ENCODE measurements at places on chromosomes 5 and 9.

DNA sequence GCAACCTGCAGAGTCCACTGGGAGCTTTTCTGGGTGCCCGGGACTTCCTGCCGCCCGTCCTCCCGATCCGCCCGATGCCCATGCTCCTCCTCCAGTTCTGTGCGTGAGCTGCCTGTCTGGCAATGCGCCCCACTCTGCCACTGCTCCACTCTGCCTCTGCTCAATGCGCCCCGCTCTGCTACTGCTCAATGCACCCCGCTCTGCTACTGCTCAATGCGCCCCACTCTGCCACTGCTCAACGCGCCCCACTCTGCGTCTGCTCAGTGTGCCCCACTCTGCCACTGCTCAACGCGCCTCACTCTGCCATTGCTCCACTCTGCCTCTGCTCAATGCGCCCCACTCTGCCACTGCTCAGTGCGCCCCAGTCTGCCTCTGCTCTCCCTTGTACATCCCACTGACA, 436.0 kb downstream of the NR2F1-AS1 start:
- no peak for DNase-seq

DNA sequence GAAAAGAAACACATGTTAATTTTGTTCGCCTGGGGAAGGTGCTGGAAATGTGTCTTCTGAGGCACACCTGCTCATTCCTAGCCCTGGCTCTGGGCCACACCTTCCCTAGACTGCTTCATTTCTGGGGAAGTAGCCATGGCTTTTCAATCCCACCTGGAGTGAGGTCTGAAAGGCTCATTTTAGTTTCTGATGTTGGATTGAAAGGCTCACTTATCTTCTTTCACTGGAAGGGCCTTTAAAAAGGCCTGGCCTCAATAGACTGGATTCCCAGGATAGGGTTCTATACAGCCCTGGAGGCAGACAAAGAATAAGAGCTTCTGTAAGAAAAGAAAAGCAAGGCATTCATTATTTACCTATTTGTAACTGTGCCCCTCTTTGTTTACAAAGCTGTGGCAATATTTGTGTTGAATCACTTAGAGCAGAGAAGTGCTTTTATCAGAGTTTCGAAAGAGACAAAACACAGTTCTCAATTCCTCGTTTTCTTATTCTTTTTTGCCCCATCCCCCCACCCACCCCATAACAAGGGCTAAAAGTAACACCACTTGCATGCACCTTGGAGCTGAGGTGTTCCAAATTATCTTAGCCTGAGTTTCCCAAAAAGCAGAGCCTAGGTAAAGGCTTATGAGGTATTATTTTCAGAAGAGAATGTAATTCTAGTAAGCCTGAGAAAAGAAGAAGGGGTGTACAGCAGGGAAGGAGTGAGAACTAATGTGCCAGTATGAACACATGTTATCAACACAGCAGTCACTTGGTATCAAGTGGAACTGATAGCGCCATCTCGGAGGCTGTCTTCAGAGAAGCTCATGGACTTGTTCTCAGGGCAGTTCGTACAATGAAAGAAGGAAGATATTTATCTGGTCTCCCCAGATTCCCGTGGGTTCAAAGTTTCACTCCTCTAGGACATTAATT, 413.1 kb downstream of the KCTD16 start:
- no peak for DNase-seq

DNA sequence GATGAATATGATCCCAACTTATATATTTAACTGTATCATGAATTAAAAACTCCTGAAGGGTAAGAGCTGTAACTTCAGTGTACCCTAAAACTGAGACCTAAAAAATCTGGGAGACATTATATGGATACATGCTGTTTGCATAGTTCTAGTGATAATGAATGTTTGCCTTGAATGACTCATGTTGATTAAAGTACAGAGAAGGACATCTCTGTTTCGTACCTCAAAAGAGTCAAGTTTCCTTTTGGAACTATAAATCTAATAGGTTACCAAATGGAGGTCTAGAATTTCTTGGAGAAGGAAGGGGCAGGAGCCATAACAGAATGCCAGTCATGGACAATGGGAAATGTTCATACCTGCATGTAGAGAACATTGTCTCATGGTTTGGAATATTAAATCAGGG, 168.1 kb downstream of the SNCAIP start:
- DNase-seq, result no peak

DNA sequence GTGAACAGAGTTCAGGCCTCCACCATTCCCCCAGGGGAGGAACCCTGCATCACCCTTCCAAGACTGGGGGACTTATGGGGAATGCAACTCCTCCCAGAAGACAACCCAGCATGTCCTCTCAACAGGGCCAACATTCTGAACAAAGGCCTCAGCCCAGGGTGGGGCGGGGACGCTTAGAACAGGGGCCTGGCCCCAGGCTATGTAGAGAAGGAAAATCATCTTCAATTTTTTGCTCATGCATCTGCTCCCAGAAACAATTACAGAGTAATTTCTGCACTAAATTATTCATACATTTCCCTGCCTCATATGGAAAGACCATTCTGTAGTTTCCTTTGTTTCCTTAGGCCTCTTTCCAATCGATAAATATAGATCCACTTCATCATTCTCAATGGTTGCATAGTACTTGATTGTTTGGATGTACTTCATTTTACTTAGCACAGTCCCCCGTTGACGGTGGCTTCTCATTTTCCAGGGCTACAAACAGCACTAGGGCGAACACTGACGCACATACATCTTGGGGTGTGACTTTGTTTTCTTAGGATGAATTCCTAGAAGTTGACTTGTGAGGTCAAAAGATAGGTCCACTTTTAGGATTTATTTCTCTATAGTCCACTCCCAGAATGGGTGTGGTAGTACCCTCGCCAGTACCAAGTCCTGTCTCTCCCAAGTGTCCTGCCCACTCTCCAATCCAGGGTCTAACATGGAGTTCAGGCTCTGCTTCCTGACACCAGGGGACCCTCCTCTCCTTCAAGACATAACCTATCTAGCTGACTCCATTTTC, 27.2 kb upstream of the SMU1 start:
- no peak for DNase-seq

DNA sequence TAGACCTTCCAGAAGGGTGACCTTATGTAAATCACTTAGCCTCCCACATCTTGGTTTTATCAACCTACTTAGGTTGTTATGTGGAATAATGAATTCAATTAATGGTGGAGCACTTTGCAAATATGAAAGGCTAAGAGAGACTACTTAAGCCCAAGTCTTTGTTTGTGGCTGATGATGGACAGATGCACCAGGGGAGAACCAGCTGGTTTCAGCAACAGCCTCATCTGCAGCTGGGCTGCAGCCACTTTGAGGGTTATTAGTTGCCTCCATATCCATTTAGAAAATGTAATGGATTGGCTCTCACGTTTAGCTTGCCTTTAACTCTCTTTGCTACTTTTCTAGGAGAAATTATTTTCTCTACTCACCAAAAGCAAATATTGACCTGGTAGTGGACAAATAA, 146.6 kb downstream of the ESM1 start:
- no peak for DNase-seq

GRCh38 chr9:115930472-115930871, 223.1 kb upstream of the PAPPA start:
- DNase-seq, result no peak

GRCh38 chr5:7908317-7908716, 39.4 kb downstream of the MTRR start:
- DNase-seq, result no peak

- no peak for DNase-seq
Observed at GRCh38 chr9:110672873-110673510, 4.4 kb downstream of the MUSK start.

GRCh38 chr9:99003308-99003707, 59.6 kb downstream of the COL15A1 start:
- DNase-seq, result no peak

DNA sequence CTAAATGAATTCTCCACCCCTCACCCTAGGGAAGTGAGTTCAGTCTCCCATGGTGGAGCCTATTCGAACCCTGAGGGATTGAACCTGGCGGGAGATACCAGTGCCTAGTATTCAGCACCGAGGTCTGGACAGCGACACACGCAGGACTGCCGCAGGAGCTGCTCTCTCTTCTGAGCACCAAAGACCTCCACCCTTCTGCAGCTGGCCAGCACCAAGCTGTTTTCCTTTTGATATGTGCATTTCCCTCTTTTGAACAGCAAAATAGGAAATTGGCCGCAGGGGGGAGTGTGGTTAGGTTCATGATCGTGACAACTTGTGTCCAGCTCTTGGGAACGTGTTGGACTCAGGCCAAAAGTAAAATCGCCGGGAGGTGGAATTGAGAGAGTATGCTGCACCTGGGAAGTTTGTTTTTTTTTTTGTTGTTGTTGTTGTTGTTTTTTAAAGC, 1.2 kb upstream of the PCSK1 start:
- DNase-seq, result no peak

- no peak for DNase-seq
Observed at GRCh38 chr9:106449336-106449927, 413.5 kb upstream of the ZNF462 start.

GRCh38 chr5:56669534-56670483, 145.5 kb upstream of the MAP3K1 start:
- no peak for DNase-seq

DNA sequence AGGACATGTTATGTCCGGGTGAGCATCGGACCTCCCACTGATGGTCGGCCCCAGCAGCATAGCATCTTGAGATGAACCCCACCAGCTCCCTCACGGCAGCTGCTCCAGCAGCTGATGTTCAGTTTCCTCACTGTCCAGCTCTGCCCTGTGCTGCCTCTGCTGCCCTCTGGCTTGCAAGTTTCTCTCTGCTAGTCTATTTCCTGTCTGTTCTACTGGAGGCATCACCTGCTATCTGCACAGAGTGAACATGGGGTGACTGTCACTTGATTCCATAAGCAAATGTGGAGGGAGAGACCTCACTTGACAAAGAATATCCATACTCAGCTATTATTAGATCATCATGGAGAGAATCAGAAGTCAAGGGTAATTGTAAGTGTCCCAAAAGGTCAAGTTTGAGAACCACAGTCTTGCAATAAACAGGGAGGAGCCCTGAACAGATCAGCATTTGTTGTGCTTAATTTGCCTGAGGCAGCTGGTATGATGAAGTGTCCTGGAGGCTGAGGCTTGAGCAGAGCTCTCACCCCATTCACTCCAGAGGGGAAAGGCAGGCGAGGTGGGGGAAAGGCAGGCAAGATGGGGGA, 702.8 kb downstream of the SEMA5A start:
- DNase-seq, result no peak

GRCh38 chr5:159257007-159257406, 6.1 kb upstream of the UBLCP1 start:
- no peak for DNase-seq

DNA sequence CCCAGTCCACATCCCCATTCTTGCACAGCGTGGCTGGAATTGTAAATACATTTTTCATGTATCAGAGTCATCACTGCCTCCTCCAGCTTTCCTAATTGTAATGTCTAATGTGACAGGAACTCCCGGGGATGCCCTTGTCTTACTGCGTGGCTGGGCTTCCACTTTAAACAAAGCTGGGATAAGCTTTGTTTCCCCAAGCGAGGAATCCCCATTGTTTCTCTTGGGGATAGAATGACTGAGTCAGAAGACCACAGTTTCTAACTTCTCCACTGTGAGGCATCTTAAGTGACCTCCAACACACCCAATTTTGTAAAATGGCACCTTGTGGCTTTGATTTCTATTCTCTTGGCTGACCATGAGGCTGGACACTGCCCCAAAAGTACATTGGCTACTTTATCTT, 22.4 kb downstream of the ARPC5L start:
- no peak for DNase-seq

DNA sequence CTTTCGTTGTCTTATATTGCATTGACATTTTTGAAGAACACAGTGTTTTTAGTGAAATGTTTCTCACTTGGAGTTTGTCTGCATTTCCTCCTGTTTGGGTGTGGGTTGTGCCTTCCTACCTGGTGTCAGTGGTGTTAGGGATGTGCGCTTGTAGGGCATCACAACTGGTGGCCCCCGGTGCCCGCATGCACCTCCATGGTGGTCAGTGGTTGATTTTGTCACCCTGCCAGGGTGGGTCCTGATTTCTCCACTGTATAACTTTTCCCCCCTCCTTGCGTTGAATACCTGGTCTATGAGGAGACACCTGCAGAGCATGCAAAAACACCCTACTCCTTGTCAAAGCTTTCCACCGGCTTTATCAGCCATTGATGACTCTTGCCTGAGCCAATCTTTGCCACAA, 132.9 kb downstream of the BARX1 start:
- DNase-seq, result no peak

DNA sequence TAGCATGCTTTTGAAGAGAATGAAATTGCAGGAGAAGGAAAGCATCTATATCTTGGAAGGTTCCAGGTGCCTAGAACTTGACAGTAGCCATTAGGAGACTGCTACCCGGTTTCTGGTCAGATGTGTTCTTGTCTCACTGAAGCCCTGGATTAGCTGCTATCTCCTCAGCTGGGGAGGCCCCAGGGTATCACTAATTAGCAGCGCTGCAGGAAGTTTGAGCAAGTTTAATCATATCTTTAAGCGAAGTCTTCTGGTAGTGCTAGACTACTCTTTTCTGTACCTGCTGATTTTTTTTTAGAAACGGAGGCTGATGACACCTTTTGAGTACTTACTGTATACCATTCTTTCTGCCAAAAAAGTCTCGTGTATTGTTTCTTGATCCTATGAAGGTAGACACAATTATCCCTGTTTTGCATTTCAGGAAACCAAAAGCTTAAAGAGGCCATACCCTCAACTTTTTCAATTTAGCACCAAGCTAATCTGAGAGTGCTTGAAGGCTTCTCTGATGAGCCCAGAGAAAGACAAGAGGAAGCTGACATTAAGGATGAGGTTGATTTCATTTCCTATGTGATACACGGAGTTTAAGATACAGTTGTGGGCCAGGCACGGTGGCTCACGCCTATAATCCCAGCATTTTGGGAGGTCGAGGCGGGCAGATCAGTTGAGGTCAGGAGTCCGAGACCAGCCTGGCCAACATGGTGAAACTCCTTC, 201.3 kb downstream of the ARHGAP26 start:
- no peak for DNase-seq

- no peak for DNase-seq
Observed at GRCh38 chr9:37002036-37002412, 32.0 kb downstream of the PAX5 start.

GRCh38 chr5:176152930-176153311, 85.3 kb upstream of the SIMC1 start:
- no peak for DNase-seq

DNA sequence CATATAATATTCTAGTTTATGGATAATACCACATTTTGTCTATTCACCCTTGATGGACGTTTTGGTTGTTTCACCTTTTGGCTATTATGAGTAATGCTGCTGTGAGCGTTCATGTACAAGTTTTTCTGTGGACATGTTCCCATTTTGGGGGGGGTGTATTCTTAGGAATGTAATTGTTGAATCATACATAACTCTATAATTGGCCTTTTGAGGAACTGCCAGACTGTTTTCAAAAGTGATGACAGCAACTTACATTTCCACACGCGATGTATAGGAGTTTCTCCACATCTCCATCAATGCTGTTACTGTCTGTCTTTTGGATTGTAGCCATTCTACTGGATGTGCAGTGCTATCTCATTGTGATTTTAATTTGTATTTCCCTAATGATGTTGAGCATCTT, 69.8 kb downstream of the SLC46A2 start:
- DNase-seq, result no peak

GRCh38 chr5:106985174-106985573, 685.6 kb downstream of the EFNA5 start:
- no peak for DNase-seq

All from activated CD4-positive, CD25-positive, alpha-beta regulatory T cell treated with anti-CD3 and anti-CD28 coated beads, Interleukin-2, amount 50 U/mL, for 16 hours (primary cell).